ENCODE measurements at places on chromosomes 1 and 21.

DNA sequence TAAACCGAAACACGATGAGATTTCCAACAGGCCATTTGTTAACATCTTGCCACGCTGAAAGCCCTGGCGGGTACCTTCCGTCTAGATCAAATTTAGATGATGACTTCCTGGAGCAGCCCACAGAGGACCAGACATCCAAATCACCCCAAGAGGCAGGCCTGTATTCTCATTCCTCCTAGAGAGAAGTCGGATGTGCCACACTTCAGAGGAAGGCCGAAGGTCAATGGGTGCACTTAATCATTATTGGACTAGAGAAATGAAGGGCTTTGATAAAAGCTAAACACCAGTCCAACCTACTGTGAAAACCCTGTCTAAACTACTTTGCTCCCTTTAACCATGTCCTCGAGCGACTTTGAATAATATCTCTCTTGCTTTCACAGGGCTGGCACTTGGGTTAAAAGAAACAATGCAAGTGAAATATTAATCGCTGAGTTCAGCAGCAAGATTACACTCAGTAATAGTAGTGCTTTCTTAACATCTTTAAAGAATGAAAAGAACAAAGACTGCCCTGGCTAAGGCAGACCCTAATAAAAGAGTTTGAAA, 76.5 kb downstream of the BCAR3 start:
- no peak for DNase-seq
- H3K36me3 ChIP-seq: peaks cover 11% of the 10 kb centered on the region
- H3K27me3 ChIP-seq: peaks cover 23% of the 10 kb centered on the region

GRCh38 chr1:108624069-108624468, 36.8 kb downstream of the HENMT1 start:
- H3K4me1 ChIP-seq: peaks cover 1% of the 10 kb centered on the region
- H3K4me3 ChIP-seq: no peak overlapping the region
- DNase-seq: no peak
- peaks cover 24% of the 10 kb centered on the region for H3K36me3 ChIP-seq

- H3K27ac ChIP-seq: no peak overlapping the region
- no peak overlapping the region for H3K4me3 ChIP-seq
- no peaks in the 10 kb centered on the region for H3K4me1 ChIP-seq
- H3K36me3 ChIP-seq: no peaks in the 10 kb centered on the region
- no peaks in the 10 kb centered on the region for H3K27me3 ChIP-seq
Observed at GRCh38 chr1:67084765-67085318, 30.9 kb upstream of the SLC35D1 start.

DNA sequence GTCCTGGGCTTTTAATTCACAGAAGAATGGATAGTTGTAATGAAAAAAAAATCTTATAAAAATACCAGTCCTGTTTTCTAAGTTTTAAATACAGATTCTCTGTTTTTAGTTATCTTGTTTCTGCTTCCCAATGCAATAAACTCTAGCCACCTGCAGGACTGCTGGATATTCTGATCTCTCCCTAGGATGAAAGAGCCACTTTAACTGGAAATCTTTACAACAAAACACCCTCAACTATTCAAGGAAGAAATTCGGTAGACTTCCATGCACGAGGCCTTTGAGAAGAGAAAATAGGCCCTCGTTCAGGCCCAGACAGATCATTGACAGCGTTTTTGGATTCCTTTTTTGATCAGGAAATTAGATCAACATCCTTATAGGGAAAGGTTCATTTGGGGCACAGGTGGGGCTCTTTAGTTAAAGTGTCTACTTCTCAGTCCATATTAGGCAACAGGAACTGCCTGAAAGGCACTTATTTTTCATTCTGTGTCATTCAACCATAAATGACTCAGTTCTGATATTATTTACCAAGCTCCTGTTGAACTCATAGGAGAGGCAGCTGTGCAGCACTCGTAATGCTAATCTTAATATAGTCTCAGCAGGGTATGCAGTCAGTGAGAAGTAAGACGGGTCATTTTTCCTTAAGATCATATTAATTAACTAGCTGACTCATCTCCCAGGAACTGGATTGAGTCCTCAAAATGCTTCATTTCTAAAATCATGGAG, 71.1 kb upstream of the ERRFI1 start:
- peaks cover 47% of the 10 kb centered on the region for H3K4me1 ChIP-seq
- no peaks in the 10 kb centered on the region for H3K27me3 ChIP-seq
- DNase-seq: peak; percentile 13
- H3K36me3 ChIP-seq: peaks cover 3% of the 10 kb centered on the region

DNA sequence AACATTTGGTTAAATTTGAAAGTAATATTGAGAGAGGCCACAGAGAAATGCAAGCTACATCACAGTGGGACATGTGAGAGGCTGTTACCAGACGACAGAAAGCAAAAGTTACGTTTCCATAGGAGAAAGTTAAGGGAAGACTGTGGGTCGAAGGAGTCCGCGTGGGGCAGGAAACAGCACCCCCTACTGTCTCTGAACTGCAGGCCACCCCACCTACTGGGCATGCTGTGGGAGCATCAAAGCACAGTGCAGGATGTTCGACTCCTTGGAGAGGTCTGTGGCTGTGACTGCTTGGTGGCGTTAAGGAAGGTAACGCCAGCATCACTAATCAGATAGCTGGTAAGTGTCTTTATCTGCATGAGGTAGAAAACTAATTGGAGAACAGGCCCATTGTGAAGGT, 123.9 kb downstream of the PTBP2 start:
- no peak overlapping the region for H3K4me3 ChIP-seq
- H3K36me3 ChIP-seq: no peaks in the 10 kb centered on the region

GRCh38 chr1:167916766-167917511, 3.0 kb upstream of the ADCY10 start:
- H3K4me1 ChIP-seq: peaks cover 1% of the 10 kb centered on the region
- no peak for DNase-seq
- H3K27me3 ChIP-seq: no peaks in the 10 kb centered on the region
- peaks cover 15% of the 10 kb centered on the region for H3K36me3 ChIP-seq
- H3K27ac ChIP-seq: no peak overlapping the region

- H3K27me3 ChIP-seq: peaks cover 29% of the 10 kb centered on the region
- DNase-seq: no peak
- H3K27ac ChIP-seq: no peak overlapping the region
Observed at GRCh38 chr1:39490596-39491145, 765 bp upstream of the BMP8A start.

GRCh38 chr21:44332383-44332782, 6.8 kb downstream of the CFAP410 start:
- DNase-seq: no peak
- H3K27ac ChIP-seq: no peak overlapping the region
- no peaks in the 10 kb centered on the region for H3K27me3 ChIP-seq
- H3K4me1 ChIP-seq: no peaks in the 10 kb centered on the region

GRCh38 chr21:35940074-35940927, 120.0 kb downstream of the SETD4 start:
- H3K36me3 ChIP-seq: no peaks in the 10 kb centered on the region
- H3K27me3 ChIP-seq: peaks cover 14% of the 10 kb centered on the region
- H3K27ac ChIP-seq: no peak overlapping the region
- H3K4me3 ChIP-seq: no peak overlapping the region
- H3K4me1 ChIP-seq: no peaks in the 10 kb centered on the region

DNA sequence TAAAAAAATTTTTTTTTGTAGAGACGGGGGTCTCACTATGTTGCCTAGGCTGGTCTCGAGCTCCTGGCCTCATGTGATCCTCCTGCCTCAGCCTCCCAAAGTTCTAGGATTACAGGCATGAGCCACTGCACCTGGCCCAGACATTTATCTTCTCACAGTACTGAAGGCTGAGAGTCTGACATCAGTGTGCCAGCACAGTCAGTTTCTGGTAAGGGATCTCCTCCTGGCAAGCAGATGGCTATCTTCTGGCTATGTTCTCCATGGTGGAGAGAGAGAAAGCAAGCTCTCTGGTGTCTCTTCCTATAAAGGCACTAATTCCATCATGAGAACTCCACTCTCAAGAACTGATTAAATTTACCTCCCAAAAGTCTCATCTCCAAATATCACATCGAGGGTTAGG, 57.8 kb upstream of the C1orf185 start:
- no peaks in the 10 kb centered on the region for H3K4me1 ChIP-seq
- H3K4me3 ChIP-seq: no peak overlapping the region
- peaks cover 14% of the 10 kb centered on the region for H3K27me3 ChIP-seq
- H3K27ac ChIP-seq: no peak overlapping the region

DNA sequence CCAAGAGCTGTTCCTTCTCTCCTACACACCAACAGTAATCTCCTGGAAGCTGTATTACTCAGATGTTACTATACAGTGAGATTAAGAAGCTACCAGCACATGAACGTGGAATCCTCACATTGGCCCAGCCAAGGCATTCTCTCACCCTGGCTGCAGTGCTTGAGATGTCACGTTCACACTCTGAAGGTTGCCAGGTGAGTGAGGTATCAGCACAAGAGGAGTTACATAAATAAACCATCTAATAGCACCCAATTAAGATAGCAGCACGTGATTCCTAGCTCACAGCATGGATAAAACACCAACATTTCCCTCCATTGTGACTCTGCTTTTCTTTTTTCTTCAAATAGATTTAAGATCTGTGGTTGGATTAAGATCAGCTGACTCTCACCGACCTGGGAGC, 182.8 kb downstream of the PLPP3 start:
- no peak for DNase-seq
- H3K27ac ChIP-seq: no peak overlapping the region
- no peak overlapping the region for H3K4me3 ChIP-seq
- no peaks in the 10 kb centered on the region for H3K4me1 ChIP-seq
- H3K27me3 ChIP-seq: no peaks in the 10 kb centered on the region

DNA sequence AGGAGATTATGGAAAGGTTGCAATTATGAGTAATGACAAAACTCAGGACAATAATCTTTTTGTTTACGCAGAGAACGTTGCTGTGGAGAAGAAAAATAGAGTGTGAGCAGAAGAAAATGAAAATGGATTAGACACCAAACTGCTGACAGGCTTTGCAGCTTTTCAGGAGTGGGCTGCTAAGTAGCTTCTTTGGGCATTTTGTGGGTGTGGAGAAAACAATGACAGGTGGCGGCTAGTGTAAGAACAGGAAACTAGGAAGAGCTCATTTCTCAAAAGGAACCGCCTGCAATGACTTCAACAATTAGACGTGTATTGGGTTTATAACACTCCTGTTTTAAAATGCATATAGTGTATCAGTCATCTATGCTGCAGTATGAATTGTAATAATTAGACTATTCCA, 18.3 kb upstream of the PALMD start:
- H3K36me3 ChIP-seq: no peaks in the 10 kb centered on the region
- no peaks in the 10 kb centered on the region for H3K27me3 ChIP-seq
- H3K27ac ChIP-seq: no peak overlapping the region
- DNase-seq: no peak
- H3K4me1 ChIP-seq: no peaks in the 10 kb centered on the region

DNA sequence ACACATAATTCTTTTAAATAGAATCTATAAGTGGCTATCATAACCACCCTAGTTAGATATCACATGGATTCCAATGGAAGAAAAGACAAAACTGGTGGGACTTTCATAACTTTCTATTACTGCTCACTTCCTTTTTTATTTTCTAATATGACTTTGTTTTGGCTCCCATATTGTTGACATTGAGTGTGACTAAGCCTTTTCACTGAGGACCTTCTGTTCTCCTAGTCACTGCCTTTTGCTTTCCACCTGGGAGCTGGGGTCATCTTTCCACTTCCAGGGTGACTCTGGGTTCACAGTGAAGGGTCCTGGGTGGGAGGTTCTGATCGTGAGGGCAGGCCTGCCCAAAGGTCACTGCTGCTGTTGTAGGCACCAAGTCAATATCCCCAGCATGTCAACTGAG, 275.8 kb downstream of the TGFB2 start:
- no peak overlapping the region for H3K4me3 ChIP-seq
- H3K27ac ChIP-seq: no peak overlapping the region
- no peak for DNase-seq
- no peaks in the 10 kb centered on the region for H3K36me3 ChIP-seq
- H3K27me3 ChIP-seq: no peaks in the 10 kb centered on the region
- H3K4me1 ChIP-seq: no peaks in the 10 kb centered on the region

- no peaks in the 10 kb centered on the region for H3K36me3 ChIP-seq
- H3K4me1 ChIP-seq: no peaks in the 10 kb centered on the region
- no peak overlapping the region for H3K27ac ChIP-seq
- peaks cover 4% of the 10 kb centered on the region for H3K27me3 ChIP-seq
- no peak overlapping the region for H3K4me3 ChIP-seq
Observed at GRCh38 chr1:184615301-184615700, 139.4 kb downstream of the EDEM3 start.

- H3K27ac ChIP-seq: peak overlapping the region; percentile 33
- peaks cover 40% of the 10 kb centered on the region for H3K4me1 ChIP-seq
- no peak for DNase-seq
- H3K36me3 ChIP-seq: peaks cover 3% of the 10 kb centered on the region
- H3K27me3 ChIP-seq: no peaks in the 10 kb centered on the region
Observed at GRCh38 chr1:66732407-66733166, 19.7 kb upstream of the DYNLT5 start.

- peak overlapping the region; percentile 91 for H3K27ac ChIP-seq
- peaks cover 57% of the 10 kb centered on the region for H3K4me1 ChIP-seq
- H3K27me3 ChIP-seq: no peaks in the 10 kb centered on the region
Observed at GRCh38 chr1:41898191-41898713, 20.5 kb downstream of the HIVEP3 start.

DNA sequence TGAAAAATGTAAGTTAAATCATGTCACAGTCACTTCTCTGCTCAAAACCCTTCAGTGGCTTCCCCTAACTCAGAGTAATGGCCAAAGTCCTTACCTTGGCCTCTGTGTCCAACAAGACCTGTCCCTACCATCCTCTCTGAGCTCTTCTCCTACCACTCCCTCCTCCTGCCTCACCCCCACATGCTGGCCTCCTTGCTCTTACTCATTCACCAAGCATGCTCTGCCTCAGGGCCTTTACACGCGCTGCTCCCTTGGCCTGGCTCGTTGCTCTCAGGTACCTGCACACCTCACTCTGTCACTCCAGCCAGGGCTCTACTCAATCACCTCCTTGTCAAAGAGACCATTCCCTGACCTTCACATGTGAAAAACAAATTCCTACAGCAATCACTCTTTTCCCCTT, 54.2 kb downstream of the SEC16B start:
- no peak overlapping the region for H3K27ac ChIP-seq
- no peaks in the 10 kb centered on the region for H3K36me3 ChIP-seq
- H3K27me3 ChIP-seq: no peaks in the 10 kb centered on the region
- no peaks in the 10 kb centered on the region for H3K4me1 ChIP-seq
- no peak overlapping the region for H3K4me3 ChIP-seq
- no peak for DNase-seq

- H3K4me1 ChIP-seq: peaks cover 6% of the 10 kb centered on the region
- DNase-seq: no peak
- no peak overlapping the region for H3K4me3 ChIP-seq
- peaks cover 50% of the 10 kb centered on the region for H3K27me3 ChIP-seq
- H3K36me3 ChIP-seq: no peaks in the 10 kb centered on the region
- no peak overlapping the region for H3K27ac ChIP-seq
Observed at GRCh38 chr1:115842948-115843347, 2.0 kb upstream of the NHLH2 start.

GRCh38 chr1:157841708-157842107, at the start of gene CD5L:
TSS of gene CD5L (minus strand) at chr1:157841808. CDS start at chr1:157841701, 107 bp downstream.
- no peaks in the 10 kb centered on the region for H3K27me3 ChIP-seq
- H3K4me1 ChIP-seq: no peaks in the 10 kb centered on the region
- DNase-seq: no peak
- no peak within 1 kb of the TSS for H3K4me3 ChIP-seq

DNA sequence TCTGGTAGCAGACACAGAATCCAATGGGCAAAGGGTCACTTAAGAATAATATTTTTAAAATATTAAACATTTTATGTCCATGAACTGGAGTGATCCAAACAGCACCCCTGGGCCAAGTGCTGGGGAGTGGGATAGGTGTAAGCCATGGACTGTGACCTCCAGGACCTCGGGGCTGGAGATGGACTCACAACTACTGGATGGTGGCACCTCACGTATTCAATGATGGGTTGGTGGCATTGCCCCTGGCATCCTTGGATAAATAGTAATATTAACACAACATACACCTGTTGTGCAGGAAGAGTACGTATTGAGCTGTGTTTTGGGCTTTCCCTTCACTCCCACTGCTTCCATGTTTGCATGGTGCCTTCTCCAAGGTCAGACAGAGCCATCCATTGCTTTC, 39.3 kb upstream of the TENT5C start:
- no peak for DNase-seq
- no peaks in the 10 kb centered on the region for H3K36me3 ChIP-seq
- H3K4me3 ChIP-seq: no peak overlapping the region

Data from activated T-helper 2 cell treated with anti-CD3 and anti-CD28 coated beads, Interferon-gamma antibody, Interleukin-2, Interleukin-4, amounts not matched to agents 10 μg/mL and 5 μg/mL and 100 μg/mL, durations not matched to agents 14 hours and 24 hours and 36 hours (primary cell).